ENCODE measurements at places on chromosomes 11 and 22. TPM values are rescaled to one million over a fixed set of nuclear protein-coding genes. Genes with fewer than 3 reads are reported as not detected.

- no peak for DNase-seq
Observed at GRCh38 chr11:69113226-69113625, 42.5 kb upstream of the SMIM38 start.

GRCh38 chr11:37026326-37026725 lies 428.3 kb upstream of the RAG2 start:
- DNase-seq, result no peak

- DNase-seq, result no peak
Observed at GRCh38 chr11:124817036-124817435, 16.8 kb upstream of the MSANTD2 start.

DNA sequence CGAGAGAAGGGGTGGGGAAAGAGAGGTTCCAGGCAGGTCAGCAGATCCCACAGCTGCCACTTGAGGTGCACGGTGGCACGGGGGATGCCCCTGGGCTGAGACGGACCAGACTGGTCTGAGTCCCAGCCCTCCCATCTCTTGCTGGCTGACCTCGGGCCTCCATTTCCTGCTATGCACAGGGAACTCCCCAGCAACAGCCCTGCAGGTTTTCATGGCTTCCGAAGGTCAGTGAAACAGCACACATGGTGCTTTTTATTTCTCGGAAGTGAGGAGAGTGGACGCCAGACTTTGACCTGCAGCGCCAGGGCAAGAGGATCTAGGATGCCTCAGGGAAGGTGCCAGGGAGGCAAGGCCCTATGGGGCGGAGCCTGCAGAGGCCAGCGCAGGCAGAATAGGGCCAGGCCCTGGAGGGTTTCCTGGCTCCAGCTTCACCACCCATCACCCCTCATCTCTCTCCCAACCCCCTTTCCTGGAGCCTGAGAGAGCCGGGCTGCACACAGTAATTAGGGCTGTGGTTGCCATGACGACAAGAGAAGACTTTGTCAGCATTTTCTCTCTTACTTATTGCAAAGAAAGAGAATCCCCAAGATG lies 29.5 kb downstream of the SLC22A12 start:
- DNase-seq, result no peak

GRCh38 chr11:129364143-129364654 lies 11.4 kb upstream of the BARX2 start:
- DNase-seq, result no peak

DNA sequence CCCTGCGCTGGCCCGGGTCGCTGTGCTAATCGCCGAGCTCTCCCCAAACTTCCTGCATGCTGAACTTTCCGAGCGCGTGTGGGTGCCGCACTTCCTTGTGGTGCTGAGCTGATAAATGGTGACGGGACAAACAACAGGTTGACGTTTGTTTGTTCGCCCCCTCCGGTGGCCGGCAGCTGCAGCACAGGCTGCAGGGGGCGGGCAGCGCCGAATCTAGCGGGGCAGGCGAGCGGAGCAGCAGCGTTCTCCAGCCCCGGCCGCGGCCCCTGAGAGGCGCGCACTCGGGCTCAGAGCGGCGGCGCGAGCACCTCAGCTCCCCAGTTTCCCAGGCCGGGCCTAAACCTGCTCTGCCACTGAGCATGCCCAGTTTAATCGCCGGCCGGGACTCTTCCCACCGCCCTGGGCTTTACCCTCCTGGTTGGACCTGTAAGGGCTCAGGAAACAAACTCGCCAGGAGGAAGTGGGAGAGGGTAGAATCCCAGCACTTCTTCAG lies at the start of gene PDGFD:
PDGFD (minus strand) TSS at position 120 of the 493 bp plus-strand sequence.
- DNase-seq, result peak; percentile 2

DNA sequence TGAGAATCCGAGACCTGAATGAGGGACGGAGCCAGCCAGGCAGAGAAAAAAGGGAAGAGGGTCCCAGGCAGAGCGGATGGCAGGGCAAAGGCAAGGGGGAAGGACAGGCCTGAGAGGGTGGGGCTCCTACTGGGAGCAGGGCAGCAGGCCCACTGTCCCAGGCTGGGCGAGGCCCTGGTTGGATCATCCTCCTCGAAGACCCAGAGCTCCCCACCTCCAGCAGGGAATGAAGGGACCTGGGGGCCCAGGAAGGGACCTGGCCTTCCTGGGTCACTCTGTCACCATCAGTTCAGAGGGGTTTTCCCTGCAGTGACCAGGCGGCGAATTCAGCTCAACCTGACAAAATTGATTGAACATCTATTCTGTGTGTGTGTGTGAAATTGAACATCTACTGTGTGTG lies 4.0 kb downstream of the CD5 start:
- DNase-seq, result no peak

- DNase-seq, result no peak
Observed at GRCh38 chr11:81492923-81493445, 1240.7 kb downstream of the FAM181B start.

DNA sequence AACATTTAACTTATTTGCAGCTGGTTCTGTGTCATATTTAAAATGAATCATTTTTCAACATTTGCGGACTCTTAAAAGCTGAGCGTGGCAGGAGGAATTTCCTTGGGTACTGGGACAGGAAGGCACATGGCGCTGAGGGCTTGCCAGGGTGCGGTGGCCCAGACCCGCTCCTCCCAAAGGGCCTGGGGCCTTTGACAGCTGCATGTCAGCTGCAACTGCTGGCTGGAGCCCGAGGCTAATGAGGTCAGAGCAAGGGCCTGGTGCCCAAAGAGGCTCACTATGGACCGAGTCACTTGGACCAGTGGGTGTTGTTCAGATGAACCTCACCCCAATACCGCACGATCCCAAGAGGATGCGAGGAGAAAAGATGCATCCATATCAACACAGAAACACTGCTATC lies 326.9 kb downstream of the CTTN start:
- DNase-seq, result no peak

DNA sequence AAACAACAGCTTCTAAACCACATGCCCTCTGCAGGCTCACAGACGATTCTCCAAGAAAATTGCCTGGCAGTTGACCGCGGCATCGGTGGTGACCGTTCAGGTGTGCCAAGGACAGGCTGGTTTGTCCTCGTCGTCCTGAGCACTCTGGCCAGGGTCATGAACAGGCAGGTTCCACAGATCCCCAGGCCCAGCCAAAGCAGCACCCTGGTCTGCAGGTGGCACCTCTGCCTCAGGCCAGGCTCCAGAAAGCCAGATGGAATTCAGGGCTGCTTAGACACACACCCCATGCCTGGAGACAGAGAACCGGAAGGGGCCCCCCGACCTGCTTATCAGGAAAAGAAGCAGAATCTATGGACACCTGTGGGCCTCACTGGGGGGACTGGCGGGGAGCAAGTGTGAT lies 338.7 kb downstream of the BRD1 start:
- no peak for DNase-seq

GRCh38 chr11:94068764-94069163 lies 47.6 kb downstream of the HEPHL1 start:
- no peak for DNase-seq

DNA sequence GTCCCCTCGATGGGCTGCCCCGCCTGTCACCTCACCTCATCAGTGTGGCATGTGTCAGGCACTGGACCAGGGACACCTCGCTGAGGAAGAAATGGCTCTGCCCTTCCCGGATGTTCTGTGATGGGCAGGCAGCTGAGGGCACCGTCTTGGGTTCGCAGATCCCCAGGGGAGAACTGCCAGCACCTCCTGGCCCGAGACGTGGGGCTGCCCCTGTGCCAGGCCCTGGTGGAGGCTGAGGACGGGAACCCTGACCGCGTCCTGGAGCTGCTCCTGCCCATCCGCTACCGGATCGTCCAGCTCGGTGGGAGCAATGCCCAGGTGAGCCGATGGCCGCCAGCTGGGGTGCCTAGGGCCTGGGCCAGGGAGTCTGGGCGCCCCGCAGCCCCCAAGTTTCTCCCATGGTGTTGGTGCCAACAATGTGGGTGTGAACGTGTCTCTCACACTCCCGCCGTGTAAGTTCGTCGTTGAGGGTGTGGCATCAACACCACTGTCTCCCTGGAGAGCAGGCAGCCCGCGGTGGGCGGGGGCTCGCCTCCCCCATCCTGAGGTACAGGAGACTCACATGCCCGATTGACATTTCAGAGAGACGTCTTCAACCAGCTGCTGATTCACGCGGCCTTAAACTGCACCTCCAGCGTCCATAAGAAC lies 7.3 kb upstream of the GTSE1 start:
- DNase-seq, result no peak

GRCh38 chr11:96257972-96258934 lies 84.7 kb downstream of the MAML2 start:
- no peak for DNase-seq

DNA sequence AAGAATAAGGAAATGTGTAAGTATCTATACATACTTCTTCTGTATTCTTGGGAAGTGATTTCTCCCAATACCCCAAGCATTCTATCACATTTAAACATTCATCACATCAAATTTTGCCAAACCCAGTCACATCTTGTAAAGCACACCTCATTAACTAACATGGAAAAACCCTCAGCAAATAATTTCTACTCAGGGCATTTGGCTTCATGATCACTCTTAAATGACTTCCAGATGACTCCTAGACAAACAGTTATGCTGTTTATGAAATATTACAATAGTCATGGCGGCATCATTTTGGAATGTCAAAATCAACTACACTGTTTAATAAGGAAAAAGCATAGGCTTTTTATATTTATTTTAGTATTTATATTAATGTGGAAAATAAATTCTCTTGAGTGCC lies 47.3 kb upstream of the CCDC34 start:
- no peak for DNase-seq

GRCh38 chr11:16902182-16902581 lies 112.0 kb downstream of the PLEKHA7 start:
- no peak for DNase-seq

DNA sequence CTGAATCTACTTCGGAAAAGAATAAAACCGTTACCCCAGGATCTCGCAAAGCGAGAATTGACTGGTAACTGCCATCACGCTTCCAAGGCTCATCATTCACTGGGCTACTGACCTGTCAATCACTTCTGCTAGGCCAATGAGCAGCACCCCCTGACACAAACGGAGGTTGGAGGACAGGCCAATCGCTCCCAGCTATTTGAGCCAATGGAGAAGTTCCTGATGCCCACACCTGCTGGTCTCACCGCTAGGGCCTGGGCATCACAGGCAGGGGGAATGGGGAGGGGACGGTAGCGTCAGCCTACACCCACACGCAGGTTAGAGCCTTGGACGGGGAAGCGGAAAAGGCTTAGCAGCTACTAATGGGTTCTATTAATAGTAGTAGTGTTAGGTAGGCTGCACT lies 56.7 kb upstream of the CHST1 start:
- DNase-seq, result no peak

DNA sequence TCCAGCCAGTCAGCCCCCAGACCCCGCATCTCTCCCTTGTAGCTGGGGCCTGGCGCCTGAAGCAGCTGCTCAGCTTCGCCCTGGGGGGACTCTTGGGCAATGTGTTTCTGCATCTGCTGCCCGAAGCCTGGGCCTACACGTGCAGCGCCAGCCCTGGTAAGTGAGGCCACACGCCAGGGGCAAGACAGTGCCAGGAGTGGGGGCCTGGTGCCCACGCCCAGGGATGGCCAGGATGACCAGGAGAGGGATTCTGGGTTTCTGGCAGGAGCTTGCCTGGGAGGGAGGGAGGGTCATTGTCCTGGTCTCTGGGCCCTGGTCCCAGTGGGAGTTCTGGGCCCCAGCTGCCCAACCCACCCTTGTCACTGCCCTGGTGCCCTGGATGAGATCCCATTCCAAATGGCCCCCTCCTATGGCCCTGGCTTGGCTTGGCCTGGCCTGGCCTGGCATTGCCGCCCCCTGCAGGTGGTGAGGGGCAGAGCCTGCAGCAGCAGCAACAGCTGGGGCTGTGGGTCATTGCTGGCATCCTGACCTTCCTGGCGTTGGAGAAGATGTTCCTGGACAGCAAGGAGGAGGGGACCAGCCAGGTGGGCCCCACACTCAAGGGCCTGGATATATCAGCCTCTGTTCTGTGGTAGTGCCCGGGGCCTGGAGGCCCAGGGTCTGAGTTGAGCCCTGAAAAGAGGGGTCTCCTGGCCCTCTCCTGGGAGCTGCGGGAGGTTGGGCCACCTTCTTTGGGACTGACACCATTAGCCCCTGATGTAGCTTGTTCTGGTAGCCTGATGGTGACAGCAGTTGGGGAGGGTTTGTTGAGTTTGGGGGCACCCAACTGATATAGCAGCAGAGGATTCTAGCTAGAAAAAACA lies 3.7 kb downstream of the SLC39A13 start:
- no peak for DNase-seq

DNA sequence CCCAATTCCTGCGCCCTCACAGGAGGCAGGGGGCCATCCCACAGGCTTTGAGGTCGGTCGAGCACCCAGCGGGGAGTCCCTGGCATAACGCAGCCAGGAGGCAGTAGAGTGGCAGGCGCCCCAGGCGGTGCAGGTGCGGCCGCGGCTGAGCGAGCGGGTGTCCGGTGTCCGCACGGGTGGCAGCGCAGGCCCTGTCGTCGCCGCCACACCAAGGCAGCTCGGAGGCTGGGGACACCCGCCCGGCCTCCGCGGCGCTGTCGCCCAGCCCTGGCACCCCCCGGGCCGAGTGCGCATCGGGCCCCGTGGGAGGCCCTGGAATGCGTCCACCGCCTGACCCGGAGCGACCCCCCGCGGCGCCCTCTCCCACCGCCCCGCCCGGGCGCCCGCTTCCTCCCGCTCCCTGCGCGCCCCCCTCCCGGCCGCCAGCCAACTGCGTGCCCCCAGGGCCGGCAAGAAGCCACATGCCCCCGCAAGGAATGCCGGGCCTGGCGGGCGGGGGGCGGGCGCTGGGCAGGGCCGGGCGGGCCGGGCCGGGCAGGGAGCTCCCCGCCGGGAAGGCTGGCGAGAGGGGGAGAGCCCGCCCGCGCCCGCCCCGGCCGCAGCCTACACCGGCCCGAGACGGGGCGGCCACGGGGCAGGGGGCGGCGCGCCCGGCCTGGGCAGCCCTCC lies 33.9 kb downstream of the PRDM11 start:
- DNase-seq, result no peak

Gene FLRT1
- total RNA-seq, result 0.41 TPM

Gene TESMIN
- 2.8 TPM for total RNA-seq

Gene NLRP10
- not detected for total RNA-seq

Gene CNTF
- 5.3 TPM for total RNA-seq

Gene RGL4
- total RNA-seq, result not detected

Gene GLYAT
- not detected for total RNA-seq

Gene CALCA
- total RNA-seq, result not detected

Gene PTPRCAP
- total RNA-seq, result 4.0 TPM

Data from thoracic aorta (tissue), 2 donors.